Activated T-helper 9 cell treated with anti-CD3 and anti-CD28 coated beads, Interleukin-2, amount 50 U/mL, for 16 hours (primary cell): ENCODE measurements at places on chromosomes 16 and 17.
A peak's percentile ranks its signal among the peaks of the same experiment; 100 is the strongest.

- no peak for DNase-seq
These were observed 235.7 kb downstream of the GSG1L start for GRCh38 chr16:27827765-27828164.

DNA sequence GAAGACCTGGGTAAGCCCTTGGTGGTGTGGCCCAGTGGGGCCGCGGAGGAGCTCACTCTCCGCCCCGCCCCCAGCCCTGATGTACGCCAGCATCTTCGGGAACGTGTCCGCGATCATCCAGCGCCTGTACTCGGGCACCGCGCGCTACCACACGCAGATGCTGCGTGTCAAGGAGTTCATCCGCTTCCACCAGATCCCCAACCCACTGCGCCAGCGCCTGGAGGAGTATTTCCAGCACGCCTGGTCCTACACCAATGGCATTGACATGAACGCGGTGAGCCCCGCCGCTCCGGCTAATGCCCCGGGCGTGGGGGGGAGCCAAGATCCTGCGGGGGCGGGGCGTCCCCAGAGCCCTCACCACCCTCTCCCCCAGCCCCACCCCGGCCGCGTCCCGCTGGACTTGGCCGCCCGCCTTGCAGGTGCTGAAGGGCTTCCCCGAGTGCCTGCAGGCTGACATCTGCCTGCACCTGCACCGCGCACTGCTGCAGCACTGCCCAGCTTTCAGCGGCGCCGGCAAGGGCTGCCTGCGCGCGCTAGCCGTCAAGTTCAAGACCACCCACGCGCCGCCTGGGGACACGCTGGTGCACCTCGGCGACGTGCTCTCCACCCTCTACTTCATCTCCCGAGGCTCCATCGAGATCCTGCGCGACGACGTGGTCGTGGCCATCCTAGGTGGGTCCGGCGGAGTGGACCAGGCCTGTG is 12.1 kb upstream of the DCAF7 start:
- DNase-seq = no peak

- DNase-seq = no peak
These were observed 21.2 kb downstream of the SPHK1 start for GRCh38 chr17:76405607-76405966.

GRCh38 chr17:64599827-64600226 is 62.3 kb downstream of the SMURF2 start:
- no peak for DNase-seq

DNA sequence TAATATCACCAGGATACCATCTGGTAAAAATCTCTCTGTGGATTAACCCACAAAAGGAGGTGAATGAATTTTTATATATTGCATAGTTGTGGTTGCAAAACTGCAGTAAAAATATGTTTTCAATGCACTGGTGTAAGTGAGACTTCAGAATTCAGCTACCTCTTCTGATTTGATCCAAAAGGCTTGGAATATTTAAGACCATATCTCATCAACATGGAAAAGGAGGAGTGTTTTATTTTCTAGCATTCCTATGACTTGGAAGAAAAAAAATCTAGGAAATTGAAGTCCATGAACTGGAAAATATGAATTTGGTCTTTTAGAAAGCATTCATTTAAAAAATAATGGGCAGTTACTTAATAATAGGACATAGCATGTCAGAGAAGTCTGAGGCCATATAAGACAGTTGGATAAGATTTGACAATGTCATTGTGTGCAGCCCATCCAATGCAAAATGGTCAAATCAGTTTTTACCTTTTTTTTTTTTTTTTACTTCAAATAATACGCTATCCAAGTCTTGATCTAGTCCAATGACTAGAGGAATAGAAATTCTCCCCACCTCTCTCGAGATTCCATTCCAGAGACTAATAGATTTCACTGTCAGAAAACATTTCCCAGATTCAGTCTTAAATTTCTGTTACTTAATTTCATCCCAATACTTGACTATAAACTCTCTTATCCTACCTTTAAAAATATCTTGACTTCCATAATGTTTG is 364.9 kb upstream of the PMFBP1 start:
- no peak for DNase-seq

- no peak for DNase-seq
These were observed 30.8 kb downstream of the PKD1L3 start for GRCh38 chr16:71969353-71969752.

GRCh38 chr17:29084541-29085146 is 41.7 kb downstream of the PIPOX start:
- DNase-seq = no peak

- no peak for DNase-seq
These were observed 22.5 kb downstream of the METRNL start for GRCh38 chr17:83101805-83102480.

- no peak for DNase-seq
These were observed 17.1 kb upstream of the ZFHX3 start for GRCh38 chr16:73064994-73065545.

GRCh38 chr16:48317614-48318315 is 67.4 kb downstream of the SIAH1 start:
- DNase-seq = no peak

GRCh38 chr16:27468941-27469531 is 67.1 kb downstream of the IL21R start:
- DNase-seq = no peak

GRCh38 chr16:82094942-82095540 is 60.0 kb downstream of the HSD17B2 start:
- no peak for DNase-seq

DNA sequence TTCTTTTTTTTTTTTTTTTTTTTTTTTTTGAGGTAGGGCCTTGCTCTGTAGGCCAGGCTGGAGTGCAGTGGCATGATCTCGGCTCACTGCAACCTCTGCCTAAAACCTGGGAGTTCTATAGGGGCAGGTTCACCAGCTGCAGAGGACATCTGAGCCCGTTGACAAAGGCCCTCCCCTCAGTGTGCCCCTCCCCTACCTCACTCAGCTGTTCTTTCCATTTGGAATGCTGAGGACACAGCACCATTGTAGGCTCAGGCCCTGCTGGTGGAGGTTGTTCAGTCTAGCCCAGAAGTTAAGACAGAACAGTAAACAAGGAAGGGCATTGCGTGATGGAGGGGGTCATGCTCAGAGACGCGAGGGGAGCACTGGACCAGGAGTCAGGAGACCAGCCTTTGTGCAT is 21.8 kb upstream of the KIF19 start:
- no peak for DNase-seq

GRCh38 chr16:68744744-68745280 is 7.7 kb downstream of the CDH1 start:
- DNase-seq = no peak

- no peak for DNase-seq
These were observed 39.2 kb upstream of the MAF start for GRCh38 chr16:79639576-79640311.

DNA sequence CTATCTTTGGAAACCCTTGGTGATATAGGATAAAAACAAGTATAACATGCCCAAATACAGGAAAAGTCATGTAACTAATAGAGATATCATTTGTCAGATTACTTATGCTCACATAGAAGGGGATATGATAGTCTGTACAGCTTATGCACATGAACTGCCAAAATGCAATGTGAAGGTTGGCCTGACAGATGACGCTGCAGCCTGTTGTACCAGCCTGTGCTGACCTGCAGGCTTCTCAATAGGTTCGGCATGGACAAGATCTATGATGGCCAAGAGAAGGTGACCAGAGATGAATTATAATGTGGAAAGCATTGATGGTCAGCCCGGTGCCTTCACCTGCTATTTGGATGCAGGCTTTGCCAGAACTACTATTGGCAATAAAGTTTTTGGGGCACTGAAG is 12.7 kb downstream of the WFIKKN2 start:
- no peak for DNase-seq

- no peak for DNase-seq
These were observed at the start of gene WFIKKN2 for GRCh38 chr17:50835301-50836234. WFIKKN2 (plus strand) TSS chr17:50835586; CDS start chr17:50835938, 352 bp downstream.

GRCh38 chr16:70579648-70580630 is 56.3 kb downstream of the SF3B3 start:
- no peak for DNase-seq

DNA sequence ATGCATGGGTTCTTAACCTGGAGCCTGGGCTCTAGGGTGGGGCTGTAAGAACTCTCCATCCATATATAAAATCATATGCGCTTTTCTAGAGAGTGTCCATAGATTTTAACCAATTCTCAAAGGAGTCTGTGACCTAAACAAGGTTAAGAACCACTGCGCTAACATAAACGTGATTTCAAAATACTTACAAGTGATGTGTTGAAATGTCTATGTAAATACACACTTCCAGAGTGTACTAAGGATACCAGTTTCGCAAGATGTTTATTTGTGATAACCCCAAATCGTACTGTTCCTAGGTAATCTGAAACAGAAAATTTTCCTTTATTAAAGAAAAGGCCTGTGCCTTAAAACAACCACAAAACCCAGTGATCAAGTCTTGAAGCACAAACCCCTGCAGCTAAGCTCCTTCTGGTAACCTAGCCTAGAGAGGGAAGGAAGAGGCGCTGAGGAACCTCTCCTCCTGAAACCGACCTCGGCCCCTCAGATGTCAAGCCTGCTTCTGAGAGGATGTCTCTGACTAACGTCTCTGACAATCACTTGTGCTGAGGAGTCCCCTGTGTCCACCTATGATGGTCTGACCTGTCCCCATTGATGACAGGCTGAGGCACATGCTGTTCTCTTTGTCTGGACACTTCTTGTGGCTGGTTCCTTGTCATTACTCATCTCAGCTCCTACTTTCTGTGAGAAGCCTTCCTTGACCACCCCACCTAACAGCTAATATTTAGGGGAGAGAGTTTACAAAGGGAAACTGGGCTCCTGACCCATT is 32.2 kb downstream of the SNN start:
- no peak for DNase-seq

DNA sequence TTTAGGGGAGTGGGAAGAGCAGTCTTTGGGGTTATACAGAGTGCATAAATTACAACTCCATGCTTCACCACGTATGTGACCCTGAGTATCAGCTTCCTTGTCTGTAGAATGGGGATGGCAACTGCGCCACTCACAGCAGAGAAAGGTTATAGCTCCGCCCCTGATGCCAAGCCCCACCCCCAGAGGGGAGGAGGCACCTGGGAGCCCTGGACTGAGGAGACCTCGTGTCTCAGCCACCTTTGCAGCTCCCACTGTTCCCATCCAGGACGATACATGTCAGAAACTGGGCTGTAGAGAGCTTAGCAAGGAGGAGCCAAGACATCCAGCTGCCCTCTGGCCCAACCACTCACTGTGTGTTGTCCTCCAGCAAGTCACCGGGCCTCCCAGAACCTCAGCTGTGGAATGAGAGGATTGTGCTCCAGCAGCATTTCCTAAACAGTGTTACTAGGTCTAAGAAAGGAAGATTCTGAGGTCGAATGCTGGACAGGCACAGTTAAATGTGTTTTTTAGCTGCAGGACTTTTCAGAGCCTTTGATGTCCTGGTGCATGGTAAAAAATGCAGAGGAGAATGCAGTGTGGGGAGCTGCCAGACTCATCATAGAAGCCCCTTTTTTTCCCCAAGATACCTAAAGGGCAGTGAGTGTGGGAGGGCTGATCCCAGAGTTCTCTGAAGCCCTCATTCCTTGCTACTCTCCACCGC is 49.4 kb downstream of the BEAN1 start:
- peak; percentile 25 for DNase-seq

- no peak for DNase-seq
These were observed 67.9 kb downstream of the METRNL start for GRCh38 chr17:83147280-83147679.

DNA sequence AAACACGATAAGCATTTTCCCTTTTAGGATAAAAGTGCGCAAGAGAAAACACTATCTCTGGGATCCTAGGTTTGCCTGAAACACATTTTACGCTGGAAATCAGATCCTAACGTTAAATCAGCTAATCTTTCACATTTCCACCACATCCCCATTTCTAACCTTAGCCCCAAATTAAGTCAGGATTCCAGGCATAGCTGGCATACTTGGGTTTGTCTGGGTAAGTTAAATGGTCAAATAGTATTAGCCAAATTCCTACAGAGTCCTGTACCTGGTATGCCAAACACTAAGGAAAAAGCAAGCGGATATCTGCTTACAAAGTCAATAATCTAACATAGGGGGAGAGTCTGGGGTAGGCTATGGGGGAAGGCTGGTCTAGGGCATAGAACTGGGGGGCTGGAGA is 557.4 kb upstream of the ZFHX3 start:
- no peak for DNase-seq

DNA sequence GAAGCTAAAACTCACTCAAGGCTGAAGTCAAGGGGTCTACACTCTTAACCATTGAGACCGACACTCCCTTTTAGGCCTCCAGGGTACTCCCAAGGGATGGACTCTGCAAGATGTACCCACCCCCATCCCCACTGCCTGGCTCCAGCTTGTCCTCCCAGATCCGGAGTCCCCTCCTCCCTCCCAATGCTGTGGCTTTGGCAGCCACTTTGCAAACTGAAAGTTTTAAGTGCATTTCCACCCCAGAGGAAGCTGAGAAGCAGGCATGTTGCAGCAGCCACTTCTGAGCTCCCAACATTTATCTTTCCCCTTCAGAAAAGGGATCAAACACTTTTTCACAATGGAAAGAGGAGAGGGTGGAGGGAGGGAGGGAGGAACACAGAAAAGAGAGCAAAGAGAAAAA is 115.2 kb downstream of the COPRS start:
- no peak for DNase-seq

GRCh38 chr16:75486676-75487313 is 8.4 kb downstream of the CHST6 start:
- no peak for DNase-seq

GRCh38 chr16:24609740-24610415 is 70.5 kb downstream of the RBBP6 start:
- no peak for DNase-seq

DNA sequence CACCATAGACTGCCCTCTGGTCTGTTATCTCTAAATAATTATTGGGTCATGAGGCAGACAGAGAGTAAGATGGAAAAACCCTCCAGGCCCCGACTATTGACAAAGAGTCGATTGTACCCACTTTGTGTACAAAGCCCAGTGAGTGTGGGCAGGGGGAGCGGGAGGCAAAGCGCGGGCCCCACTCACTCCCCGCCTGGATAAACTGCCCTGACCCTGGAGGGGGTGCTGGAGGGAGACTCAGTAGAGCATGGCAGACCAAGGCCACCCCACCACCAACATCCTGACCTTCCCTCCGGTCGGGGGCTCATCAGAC is 11.2 kb upstream of the CPSF4L start:
- DNase-seq = no peak

DNA sequence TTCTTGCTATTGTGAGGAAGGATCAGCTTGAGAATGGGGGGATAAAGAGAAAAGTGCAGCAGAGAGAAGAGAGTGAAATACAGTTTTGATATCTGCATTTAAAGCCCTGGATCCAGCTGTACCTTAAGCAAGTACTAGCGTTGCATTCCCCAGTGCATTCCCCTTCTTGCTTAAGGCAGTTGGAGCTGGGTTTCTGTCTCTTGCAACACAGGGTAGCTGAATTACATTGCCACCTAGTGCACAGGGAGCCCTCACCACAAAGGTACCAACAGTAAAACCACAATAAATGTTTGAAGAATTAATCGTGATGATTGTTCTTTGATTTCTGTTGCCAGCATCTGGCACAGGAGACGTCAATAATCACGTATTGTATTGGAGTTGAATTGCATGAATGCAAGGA is 588.7 kb downstream of the RBFOX1 start:
- no peak for DNase-seq
